Immature natural killer cell (primary cell): ENCODE measurements at places on chromosomes 1 and 21. TPM values are rescaled to one million over a fixed set of nuclear protein-coding genes. Genes with fewer than 3 reads are reported as not detected.

- DNase-seq = no peak
Measured at GRCh38 chr1:67639361-67639760, 45.6 kb upstream of the GADD45A start.

DNA sequence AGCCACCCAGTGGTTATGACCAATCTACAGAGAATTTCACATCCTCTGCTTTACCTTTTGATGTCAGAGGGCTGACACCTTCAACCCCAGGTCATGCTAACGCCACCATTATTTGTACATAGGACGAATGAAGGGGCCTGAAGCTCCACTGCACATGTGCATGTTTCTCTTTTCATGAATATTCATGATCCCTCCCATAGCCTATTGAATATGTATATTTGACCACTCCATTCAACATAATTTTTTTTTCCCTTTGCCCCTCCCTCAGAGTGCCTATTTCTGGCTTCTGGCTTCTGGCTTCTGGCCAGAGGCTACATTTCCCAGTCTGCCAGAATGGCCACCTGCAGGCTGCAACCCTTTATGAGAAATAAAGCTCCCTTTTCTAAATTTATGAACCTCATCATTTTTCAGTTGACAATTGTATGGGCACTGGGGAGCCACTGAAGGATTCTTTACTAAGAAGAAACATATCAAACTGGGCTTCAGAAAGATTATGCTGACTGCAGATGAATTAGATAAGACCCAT lies 406.7 kb downstream of the SIPA1L2 start:
- no peak for DNase-seq

- DNase-seq = no peak
Measured at GRCh38 chr1:42949312-42950115, 9.2 kb downstream of the SLC2A1 start.

GRCh38 chr1:63411066-63411465 lies 43.6 kb downstream of the ALG6 start:
- DNase-seq = no peak

- DNase-seq = no peak
Measured at GRCh38 chr1:111665497-111665896, 45.9 kb downstream of the RAP1A start.

- no peak for DNase-seq
Measured at GRCh38 chr1:43954036-43954435, 7.3 kb downstream of the IPO13 start.

DNA sequence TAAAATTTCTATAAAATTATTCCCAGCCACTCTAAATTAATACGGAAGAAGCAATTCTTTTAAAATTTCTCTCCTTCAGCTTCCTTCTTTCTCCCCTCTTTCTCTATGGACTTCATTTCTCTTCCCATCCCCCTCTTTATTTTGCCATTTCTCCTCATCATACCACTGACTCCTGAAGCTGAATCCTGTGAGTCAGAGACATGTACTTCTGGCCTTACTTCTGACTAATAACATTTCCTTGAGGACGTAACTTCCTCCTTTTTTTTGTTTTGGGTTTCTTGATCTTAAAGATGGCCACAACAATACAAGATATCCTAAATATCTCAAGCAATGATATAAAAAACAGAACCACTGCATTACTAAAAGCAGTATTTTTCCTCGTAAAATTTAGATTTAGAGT lies 63.6 kb upstream of the DENND1B start:
- DNase-seq = no peak

DNA sequence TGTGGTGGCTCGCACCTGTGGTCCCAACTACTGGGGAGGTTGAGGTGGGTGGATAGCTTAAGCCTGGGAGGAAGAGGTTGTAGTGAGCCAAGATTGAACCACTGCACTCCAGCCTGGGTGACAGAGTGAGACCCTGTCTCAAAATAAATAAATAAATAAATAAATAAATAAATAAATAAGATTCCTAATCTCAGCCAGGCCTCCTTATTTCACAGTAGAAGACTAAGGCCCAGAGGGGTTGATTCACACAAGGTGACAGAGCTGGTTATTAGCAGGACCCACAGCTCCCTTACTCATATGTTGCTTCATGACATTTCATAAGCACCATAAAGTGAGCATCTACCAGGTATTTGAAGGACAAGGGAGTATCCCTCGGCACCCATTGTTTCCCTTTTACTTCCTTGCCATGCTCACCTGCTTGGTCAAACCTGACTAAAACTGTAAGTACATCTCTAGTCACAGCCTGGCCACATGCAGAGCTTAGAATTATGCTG lies 32.7 kb downstream of the ALG14 start:
- no peak for DNase-seq

DNA sequence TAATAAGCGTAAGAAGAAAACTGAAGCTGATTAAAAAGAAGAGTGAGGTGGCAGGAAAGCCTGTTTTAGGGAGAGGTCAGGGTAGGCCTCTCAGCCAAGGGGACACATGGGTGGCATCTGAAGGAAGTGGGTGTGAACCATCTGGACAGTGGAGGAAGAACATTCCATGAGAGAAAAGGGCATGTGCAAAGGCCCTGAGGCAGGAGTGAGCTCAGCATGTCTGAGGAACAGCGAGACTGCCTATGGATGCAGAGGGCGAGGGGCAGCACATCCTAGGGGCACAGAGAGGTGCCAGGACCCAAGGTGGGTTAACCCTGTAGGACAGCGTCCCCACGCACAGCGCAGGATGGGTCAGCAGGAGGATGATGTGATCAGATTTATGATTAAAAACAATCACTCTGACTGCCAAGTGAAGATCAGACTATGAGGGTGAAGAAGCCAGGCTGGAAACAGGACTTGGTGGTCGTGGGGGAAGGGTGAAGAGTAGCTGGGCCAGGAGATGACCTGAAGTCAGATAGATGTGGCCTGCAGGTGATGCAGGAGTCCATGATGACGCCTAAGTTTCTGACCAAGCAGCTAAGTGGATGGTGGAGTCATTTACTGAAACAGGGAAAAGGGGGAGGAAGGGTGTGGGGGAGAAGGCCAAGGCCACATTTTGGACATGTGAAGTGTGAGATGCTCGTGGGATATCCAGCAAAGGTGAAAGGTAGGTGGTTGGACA lies 37.9 kb downstream of the PABPC4 start:
- no peak for DNase-seq

DNA sequence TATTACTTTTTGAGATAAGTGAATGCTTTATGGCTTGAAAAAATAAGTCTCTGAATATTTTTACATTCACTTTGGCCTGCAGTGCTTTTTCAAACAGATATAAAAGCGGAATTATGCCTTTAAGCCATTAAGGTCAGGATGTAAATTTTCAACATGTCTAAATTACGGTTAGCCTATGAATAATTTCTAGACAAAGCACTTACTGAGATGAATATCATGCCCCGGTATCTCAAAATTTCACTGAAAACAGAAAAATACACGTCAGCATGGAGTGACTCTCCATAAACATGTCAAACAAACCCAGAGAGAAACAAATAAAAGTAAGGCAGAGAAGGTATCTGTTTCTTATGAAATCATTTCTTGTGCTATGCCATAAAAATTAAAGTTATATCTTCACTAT lies 853.9 kb downstream of the KCNT2 start:
- no peak for DNase-seq

DNA sequence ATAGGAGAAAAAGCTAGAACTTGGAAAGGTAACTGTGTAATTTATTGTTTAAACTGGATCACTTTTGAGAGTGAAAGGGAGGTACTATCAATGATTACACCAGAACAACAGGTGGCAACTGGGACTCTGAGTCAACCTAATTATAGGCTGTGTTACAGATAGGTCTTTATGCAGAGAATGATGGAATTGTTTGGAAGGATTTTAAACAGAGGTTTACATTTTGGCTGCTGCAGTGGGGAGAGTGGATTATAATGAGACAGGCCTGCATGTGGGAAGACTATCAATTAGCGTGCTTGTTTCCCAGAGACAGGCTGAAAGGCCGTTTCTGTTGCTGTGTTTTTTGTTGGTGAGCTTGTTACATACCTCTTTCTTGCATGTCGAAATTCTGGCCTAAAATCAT lies 432.9 kb downstream of the PLA2G4A start:
- DNase-seq = no peak

GRCh38 chr1:32205401-32206370 lies at the start of gene IQCC:
Gene IQCC (plus strand): TSS chr1:32205671. CDS start chr1:32205682, 11 bp downstream.
- peak; percentile 85 for DNase-seq

GRCh38 chr1:229227298-229227919 lies 43.5 kb upstream of the RAB4A start:
- peak; percentile 71 for DNase-seq

- peak; percentile 35 for DNase-seq
Measured at GRCh38 chr1:48202030-48202752, 20.3 kb upstream of the SLC5A9 start.

DNA sequence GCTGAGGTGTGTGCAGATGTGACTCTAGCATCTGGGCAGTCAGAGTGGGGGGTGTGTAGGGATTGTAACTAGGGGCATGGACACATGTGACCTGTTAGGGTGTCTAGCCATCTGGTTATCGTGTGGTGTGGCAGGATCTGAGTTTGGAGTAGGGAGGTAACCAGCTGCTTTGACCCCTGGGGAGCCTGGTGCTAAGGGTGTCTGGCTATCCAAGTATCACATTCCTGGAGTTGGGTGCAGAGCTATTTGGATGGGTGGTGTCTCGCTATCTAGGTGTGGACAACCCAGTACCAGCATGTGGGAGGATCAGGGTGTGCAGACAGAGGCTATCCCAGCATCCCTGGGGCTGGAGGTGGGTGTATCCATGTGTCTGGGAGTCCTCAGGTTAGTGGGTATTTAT lies 4.7 kb downstream of the PTPRU start:
- DNase-seq = no peak

GRCh38 chr21:43825936-43826622 lies 36.7 kb downstream of the RRP1 start:
- DNase-seq = no peak

DNA sequence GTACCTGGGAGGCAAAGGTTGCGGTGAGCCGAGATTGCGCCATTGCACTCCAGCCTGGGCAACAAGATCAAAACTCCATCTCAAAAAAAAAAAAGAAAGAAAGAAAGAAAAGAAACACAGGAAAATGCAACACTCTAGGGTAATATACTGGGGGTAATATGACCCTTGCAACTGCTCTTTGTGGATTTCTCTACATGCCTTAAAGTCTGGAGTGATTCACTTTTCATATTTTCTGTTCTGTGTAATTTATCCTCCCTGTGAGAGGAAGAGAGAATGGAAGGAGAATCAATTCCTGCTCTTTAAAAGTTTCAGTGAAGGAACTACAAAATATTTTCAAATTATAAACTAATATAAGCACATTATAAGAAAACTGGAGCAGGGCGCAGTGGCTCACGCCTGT lies 22.7 kb downstream of the RIT1 start:
- no peak for DNase-seq

DNA sequence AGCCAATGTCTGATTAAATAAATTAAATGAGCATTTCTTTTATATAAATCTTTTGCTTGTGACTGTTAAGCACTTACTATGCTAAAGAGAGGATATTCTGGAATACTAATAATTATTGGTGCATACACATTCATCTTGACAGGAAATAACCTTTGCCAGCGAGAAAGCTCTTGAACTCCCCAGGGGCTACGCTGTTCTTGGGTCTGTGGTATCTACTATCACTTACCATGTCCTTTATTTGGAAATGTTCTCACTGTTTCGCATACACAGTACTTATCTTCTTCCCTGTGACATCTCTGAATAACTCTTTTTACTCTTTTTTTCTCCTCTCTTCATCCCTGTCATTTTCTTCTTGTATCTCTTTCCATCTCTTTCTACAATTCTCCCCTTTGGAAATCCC lies 178.7 kb downstream of the GABPA start:
- no peak for DNase-seq

- no peak for DNase-seq
Measured at GRCh38 chr1:222257027-222257426, 290.9 kb downstream of the HHIPL2 start.

DNA sequence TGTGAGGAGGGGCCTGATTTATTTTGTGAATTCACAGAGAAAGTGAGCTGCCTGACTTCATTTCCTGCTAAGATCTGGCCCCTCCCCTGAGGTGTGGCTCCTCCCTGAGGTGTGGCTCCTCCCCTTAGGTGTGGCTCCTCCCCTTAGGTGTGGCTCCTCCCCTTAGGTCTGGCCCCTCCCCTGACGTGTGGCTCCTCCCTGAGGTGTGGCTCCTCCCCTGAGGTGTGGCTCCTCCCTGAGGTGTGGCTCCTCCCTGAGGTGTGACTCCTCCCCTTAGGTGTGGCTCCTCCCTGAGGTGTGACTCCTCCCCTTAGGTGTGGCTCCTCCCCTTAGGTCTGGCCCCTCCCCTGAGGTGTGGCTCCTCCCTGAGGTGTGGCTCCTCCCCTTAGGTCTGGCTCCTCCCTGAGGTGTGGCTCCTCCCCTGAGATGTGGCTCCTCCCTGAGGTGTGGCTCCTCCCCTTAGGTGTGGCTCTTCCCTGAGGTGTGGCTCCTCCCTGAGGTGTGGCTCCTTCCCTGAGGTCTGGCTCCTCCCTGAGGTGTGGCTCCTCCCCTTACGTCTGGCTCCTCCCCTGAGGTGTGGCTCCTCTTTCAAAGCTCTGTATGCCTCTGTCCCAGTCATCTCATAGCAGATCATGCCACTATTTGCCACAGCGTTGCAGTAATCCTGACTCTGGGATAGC lies 26.9 kb upstream of the LRRC3 start:
- DNase-seq = peak; percentile 64

- DNase-seq = no peak
Measured at GRCh38 chr1:231799363-231799986, 172.9 kb downstream of the DISC1 start.

GRCh38 chr1:159838715-159839114 lies 12.0 kb downstream of the SLAMF8 start:
- DNase-seq = no peak

Gene NMNAT1
- 10.0 TPM for polyA plus RNA-seq

Gene HORMAD1
- polyA plus RNA-seq = not detected

Gene AADACL3
- polyA plus RNA-seq = not detected

Gene PEF1
- polyA plus RNA-seq = 119 TPM

Gene CLCA4
- not detected for polyA plus RNA-seq

Gene HHIPL2
- polyA plus RNA-seq = not detected

Gene CYP4Z1
- not detected for polyA plus RNA-seq

Gene MPL
- not detected for polyA plus RNA-seq

Gene FBLIM1
- not detected for polyA plus RNA-seq

Gene TSPAN1
- polyA plus RNA-seq = not detected

Gene RGS7
- not detected for polyA plus RNA-seq
